Activated naive CD8-positive, alpha-beta T cell treated with anti-CD3 and anti-CD28 coated beads, Interleukin-2, amount 50 U/mL, for 16 hours (primary cell): ENCODE measurements at places on chromosomes 2 and 18.

DNA sequence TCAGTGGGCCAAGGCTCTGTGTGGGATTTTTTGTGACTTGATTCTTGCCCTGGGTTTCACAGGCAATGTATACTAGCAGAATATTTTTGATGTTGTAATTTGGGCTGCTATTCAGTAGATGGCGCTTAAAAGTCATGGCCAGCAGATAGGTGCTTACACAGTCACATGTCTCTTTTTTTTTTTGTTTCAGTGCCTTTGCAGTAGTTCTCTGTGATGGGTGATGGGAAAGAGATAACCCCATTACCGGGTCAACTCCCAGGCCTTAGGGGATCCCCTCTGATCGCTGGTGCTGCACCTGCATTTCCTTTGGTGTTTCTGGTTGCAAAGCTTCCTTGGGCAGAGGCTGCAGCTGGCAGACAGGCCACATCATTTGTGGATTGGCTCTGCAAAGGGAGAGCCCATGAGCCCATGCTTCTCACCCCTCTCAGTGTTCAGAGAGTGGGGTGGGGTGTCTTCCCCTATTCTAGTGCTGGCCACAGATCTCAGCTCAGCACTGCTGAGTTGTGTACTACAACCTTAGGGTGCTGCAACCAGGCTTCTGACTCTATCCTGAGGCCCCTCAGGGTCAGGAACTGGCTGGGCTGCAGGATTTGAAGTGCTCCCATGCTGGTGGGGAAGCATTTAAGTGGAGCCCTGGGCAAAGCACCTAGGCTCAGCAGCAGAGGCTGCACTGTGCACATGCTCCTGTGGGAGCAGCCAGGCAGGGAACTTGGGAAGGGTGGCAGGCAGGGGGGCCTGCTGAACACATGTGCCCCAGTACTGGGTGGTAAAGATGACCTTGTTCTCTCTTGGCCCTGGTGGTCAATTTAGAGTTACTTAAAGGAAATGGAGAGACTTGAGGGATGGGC, 219.8 kb upstream of the SPHKAP start:
- DNase-seq, result no peak

DNA sequence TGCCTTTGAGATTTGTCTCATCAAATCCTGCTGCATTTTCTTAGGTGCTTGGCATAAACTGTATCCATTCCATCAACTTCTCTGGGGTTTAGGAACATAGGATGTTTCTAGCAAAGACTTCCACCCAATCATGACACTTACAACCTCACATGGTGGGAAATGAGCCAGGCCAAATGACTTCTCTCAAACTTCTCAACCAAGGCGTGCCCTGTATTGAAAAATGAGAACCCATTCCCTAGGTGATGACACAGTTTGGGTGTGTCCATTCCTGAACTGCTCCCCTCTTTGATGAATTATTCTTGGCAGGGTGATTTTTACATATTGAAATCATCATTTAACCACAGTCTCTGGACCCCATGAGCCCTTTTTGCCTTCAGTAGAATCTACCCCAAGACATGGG, 161.1 kb downstream of the EN1 start:
- no peak for DNase-seq

DNA sequence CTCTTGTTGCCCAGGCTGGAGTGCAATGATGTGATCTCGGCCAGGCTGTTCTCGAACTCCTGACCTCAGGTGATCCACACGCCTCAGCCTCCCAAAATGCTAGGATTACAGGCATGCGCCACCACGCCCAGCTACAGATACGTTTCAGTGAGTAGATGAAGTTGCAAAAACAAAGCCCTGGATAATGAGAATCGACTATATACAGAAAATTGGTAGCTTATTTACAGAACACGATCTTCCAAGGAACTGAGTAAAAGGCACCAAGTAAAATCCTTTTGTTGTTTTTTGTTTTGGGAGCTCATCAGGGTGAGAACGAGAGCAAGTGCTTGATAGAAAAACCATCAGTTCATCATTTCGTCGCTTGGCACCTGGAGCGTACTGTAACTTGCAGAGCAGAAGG, 62.8 kb downstream of the MYCN start:
- DNase-seq, result no peak

DNA sequence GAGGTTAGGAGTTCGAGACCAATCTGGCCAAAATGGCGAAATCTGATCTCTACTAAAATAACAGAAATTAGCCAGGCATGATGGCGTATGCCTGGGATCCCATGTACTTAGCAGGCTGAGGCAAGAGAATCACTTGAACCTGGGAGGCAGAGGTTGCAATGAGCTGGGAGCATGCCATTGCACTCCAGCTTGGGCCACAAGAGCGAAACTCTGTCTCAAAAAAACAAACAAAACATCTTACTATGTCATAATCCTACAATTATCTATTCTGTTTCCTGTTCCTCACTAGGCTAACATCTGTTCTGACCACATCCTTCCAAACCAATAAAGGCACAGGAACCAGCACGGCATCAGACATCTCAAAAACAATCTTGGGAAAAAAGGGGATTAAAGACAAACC, 361.8 kb upstream of the UBE2E3 start:
- no peak for DNase-seq

- no peak for DNase-seq
Measured at GRCh38 chr2:18959200-18959599, 369.8 kb upstream of the NT5C1B start.

- DNase-seq, result no peak
Measured at GRCh38 chr2:238970553-238971081, 122.7 kb downstream of the TWIST2 start.

GRCh38 chr18:62839874-62840713, 124.8 kb downstream of the PHLPP1 start:
- no peak for DNase-seq

DNA sequence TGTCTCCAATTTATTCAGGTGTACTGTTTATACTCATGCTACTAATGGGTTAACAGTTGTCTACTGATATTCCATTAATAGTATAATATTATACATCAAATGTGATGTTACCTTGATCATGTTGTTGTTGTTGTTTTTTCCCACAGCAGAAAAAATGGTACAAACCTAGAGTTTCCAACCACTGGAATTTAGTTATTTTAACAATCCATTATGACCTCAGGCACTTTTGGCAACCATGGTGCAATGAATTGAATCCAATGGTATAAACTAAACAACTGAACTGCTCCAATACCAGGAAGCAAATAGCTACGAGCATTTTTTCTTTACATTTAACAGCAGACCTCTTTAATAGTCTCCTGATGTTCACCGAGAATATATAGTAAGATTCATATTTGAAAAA, 31.0 kb upstream of the C2orf66 start:
- no peak for DNase-seq

DNA sequence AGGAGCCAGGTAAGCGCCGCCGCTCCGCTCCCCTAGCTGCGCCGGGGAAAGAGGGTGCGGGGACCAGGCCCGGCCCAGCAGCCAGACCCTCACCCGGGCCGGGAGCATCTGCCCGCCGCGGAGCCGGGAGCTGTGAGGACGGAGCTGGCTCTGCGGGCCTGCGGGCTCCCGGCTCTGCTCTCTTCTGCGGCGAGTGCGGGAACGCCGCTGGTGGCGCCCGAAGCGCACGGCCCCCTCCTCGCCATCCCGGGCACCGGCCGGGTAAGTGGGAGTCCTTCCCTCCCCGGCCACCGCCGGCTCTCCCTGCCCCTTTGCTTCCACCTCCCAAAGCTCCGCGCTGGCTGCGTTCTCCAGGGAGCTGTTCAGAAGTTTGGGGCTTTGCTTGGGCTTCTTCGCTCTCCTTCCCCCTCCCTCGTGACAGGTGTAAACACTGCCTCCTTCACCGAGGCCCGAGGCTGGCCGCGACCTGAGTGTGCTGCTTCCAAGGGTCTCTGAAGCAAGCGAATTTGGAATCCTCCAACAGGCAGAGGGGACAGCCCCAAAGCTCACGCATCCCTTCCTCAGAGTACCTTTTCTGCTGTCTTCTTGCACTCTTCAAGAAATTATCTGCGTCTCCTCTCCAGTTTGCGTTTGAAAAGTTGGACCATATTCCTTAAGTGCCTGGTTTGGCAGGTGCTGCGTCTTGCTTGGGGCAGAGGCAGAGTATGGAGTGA, 632 bp downstream of the AFTPH start:
- DNase-seq, result no peak

DNA sequence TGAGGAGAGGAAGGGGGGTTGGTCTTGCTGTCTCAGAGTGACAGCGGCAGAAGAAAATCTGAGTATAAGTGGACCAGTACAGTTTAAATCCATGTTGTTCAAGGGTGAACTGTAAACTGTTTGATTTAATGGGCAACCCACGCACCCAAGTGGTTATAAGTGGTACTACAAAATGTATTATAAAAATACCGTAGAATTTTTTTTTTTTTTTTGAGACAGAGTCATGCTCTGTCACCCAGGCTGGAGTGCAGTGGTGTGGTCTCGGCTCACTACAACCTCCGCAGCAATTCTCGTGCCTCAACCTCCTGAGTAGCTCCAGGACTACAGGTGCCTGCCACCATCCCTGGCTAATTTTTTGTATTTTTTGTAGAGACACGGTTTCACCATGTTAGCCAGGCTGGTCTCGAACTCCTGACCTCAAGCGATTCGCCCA, 2.1 kb upstream of the CHCHD5 start:
- DNase-seq, result no peak

GRCh38 chr2:27407798-27408491, 1.4 kb downstream of the PPM1G start:
- DNase-seq, result no peak

- DNase-seq, result no peak
Measured at GRCh38 chr2:161775971-161776370, 151.8 kb downstream of the SLC4A10 start.

GRCh38 chr2:75317802-75318201, 118.5 kb upstream of the TACR1 start:
- no peak for DNase-seq

GRCh38 chr2:26536371-26537068, 58.6 kb upstream of the OTOF start:
- no peak for DNase-seq

DNA sequence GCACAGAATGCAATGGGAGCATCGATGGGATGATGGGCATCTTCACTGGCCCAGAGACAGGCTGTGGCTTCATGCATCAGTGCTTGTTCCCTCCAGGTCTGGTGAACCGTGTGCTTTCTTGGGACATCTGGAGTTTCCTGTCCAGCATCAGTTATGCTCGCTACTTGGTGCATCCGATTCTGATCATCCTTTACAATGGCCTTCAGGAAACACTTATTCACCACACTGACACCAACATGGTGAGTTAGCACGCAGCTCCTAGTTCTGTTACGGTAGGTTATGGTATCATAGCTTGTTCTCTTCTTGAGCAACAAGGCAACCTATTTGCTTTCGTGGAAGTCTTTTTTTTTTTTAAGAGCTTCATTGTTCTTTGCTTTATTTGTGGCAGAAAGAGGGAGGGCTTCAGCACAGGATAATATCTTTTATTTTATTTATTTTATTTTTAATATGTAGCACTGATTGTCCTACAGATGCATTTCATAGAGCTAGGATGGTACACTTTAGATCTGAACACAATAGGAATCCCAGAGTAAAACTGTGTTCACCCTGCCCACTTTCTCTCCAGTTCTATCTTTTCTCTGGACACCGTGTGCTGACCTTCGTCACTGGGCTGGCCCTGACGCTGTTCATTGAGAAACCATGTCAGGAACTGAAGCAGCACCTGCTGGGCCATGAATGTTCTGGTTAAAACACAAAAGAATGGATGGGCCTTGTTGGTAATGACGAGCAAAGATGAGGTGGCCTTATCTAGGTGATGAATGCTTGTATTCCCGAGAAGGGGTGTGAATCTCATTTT, 71.2 kb upstream of the SEC11C start:
- DNase-seq, result no peak

GRCh38 chr2:238915596-238915995, 67.7 kb downstream of the TWIST2 start:
- no peak for DNase-seq

- no peak for DNase-seq
Measured at GRCh38 chr2:238060096-238060541, 682 bp upstream of the SCLY start.

- DNase-seq, result no peak
Measured at GRCh38 chr2:143205106-143205764, 76.0 kb downstream of the ARHGAP15 start.

GRCh38 chr2:127118038-127118437, 11.1 kb upstream of the BIN1 start:
- no peak for DNase-seq

DNA sequence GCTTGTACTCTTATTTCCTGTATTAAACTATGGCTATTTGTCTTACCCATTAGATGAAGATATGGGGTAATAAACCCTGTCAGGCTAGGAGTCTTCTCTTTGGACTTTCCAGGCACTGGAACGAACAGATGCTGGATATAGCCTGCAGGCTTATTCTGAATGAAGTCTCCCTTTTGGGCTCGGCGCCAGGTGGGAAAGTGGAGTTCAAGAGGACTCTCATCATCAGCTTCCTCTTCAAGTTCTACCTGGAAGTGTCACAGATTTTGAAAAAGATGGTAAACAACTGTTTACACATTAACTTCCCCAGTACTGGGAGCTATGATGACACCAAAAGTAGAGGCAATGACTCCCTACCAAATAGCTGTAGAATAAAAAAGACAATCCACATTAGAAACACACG, 27.9 kb downstream of the AOX1 start:
- DNase-seq, result no peak

- no peak for DNase-seq
Measured at GRCh38 chr2:134199123-134199522, 54.7 kb upstream of the MGAT5 start.

GRCh38 chr2:62774555-62775366, 69.2 kb downstream of the EHBP1 start:
- DNase-seq, result no peak

- no peak for DNase-seq
Measured at GRCh38 chr2:161571051-161571429, 53.2 kb upstream of the SLC4A10 start.

DNA sequence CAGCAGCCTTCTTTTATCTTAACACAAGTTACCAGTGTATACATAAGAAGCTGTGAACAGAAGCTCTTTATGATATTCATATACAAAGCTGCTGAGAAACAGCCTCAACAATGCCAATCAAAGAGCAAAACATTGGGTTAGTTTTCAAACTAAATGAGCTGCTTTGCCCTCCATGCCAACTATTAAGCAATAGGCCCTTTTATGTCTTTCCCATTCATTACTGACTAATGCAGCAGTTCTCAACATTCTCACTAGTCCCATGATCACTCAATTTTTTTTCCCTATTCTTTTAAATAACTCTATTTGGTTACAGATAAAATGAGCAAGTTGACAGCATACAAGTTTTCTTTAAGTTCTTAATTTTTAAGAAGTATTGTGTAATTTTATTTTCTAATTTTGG, 57.9 kb upstream of the FRZB start:
- DNase-seq, result no peak
